ENCODE measurements at places on chromosomes 11 and 22.
A peak's percentile ranks its signal among the peaks of the same experiment; 100 is the strongest.

DNA sequence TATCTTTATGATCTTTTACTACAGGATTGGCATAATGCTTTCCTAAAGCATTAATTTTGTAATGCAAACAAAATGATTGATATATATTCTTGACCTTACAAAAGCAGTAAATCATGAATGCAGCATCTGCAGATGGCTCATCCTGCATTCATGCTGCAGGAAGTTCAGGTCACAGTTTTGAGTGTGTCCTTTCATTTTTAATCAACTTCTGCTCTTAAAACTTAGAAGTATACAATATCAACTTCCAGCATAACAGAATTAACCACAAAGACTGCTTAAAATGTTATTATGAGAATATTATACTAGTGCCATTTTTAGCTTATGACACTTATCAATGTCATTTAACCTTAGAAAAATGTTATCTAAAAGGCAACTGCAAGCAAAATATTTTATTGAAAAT, 54.0 kb downstream of the SLC36A4 start:
- no peak for DNase-seq

- DNase-seq: no peak
These were observed 1046.9 kb downstream of the BRD1 start for GRCh38 chr22:48780597-48781277.

GRCh38 chr22:24068717-24069297, 57.7 kb downstream of the CABIN1 start:
- no peak for DNase-seq

GRCh38 chr11:134734141-134734845, 322.3 kb upstream of the B3GAT1 start:
- DNase-seq: no peak

- no peak for DNase-seq
These were observed at the start of gene CREB3L1 for GRCh38 chr11:46277622-46278386. TSS of gene CREB3L1 (plus strand) at chr11:46277662. CDS start at chr11:46278112, 450 bp downstream.

GRCh38 chr22:22787786-22788459, 99.7 kb upstream of the IGLL5 start:
- peak; percentile 85 for DNase-seq

DNA sequence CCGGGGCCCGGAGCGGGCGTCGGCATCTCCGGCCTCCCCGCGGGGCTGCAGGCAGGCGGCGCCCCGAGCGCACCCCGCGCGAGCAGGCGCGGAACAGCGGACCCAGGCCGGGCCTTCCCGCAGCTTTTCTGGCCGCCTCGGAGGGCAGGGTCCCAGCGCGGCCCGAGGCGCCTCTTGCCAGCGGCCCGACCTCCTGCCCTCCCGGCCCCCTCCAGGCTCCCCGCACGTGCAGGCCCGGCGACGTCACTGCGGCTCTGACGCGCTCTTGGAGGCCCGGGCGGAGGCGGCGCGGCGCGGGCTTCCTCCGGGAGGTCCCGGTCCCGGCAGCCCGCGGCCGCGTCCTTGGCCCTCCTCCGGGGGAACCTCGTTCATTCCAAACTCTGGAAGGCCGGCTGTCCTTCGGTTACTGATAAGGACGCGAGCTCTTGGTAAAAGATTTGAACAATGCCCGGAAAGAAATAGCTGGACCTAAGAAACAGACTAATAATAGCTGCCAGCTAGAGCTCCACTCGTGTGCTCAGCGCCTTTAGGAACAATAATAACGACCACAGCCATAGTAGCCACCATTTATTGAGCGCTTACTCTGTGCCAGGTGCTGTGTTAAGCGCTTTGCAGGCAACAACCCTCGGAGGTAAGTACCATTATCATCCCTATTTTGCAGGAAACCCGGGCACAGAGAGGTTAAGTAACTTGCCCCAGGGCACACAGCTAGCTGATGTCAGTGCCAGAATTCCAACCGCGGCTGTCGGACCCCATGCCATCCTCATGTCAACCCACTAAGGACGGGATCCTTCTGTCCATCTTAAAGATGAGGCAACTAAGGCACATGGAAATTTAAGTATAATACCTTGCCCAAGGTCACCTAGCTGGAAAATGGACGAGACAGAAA, 39.1 kb upstream of the CREB3L1 start:
- peak; percentile 63 for DNase-seq

GRCh38 chr22:24437091-24437490, 9.7 kb downstream of the ADORA2A start:
- DNase-seq: no peak

- no peak for DNase-seq
These were observed 47.0 kb upstream of the PSMA1 start for GRCh38 chr11:14567064-14567651.

- DNase-seq: no peak
These were observed 3.3 kb downstream of the TCN2 start for GRCh38 chr22:30610299-30610698.

DNA sequence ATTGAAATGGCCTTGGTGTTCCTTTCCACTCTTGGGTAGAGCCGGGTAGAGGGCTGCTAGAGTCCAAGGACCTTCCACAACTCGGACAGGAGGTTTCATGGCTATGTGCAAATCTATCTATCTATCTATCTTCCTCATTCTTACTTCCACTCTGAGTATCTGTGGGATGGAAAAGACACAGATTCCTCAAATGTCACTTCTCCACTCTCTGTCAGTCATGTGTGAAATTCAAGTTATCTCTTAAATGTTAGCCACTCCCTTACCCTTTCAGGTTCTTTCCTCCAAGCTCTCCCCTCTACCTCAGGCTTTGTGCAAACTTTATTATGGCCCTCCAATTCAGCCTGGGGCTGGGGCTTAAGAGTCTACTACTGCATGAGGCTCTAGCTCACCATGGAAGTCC, 84.3 kb downstream of the GDPD4 start:
- DNase-seq: no peak

- DNase-seq: no peak
These were observed 235.0 kb downstream of the MIAT start for GRCh38 chr22:26892166-26893041.

DNA sequence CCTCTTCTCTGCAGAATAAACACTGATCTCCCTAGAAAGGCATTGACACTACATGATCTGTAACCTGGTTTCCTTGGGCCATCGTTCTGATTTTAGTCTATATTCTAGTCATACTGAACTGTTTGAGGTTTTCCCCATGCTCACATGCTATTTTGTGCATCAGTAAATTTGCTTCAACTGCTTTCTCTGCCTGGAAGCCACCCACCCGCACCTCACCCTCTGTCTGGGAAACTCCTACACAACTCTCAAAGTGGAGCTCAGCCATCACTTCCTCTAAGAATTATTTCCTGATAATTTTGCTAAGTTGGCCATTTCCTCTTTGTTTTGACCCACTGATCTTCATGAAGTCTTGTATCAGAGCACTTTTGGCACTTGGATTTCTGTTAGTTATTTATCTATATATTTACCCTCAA, 36.1 kb downstream of the MMP20 start:
- DNase-seq: no peak

DNA sequence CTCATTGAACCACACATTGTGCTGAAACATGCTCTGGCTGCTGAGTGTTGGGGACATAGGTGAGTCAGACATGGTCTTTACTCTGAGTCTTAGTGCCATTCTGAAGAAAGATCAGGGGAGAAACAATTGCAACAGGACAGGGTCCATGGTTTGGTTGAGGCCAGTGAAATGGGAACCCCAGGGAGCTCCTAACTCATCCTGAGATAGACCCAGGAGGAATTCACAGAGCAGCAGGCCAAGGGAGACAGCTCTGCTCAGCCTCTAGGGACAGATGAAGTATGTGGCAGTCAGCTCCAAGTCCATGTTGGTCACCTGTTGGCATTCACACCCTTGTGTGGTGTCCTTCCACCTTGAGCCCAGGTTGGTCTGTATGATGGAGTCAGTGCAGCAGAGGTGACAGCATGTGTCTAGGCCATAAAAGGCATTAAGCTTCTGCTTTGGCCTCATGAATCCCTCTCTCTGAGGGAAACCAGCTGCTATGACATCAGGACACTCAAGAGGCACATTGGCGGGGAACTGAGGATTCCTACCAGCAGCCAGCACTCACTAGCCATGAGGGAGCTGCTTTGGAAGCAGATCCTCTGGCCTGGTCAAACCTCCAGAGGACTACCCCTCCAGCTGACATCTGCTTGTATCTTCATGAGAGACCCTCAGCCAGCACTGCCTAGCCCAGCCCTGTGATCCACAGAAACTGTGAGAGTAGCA, 50.3 kb upstream of the MYEOV start:
- DNase-seq: no peak

DNA sequence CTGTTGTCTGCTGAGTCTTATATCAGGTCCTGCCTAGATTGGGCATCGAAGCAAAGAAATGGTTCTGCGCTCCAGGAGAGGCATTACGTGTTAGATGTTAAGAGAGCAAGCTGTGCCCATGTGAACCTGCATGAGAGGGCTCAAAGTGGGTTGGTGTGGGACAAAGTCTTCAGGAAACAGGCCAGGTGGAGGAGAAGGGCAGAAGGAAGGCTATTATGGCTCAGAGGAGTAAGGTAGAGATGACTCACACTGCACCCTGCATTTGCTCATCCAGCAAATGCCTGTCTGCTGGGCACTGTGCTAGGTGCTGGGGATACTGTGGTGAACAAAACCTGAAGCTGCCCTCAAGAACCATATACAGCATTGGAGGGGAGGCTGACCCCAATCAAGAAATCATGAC, 5.8 kb downstream of the USP35 start:
- DNase-seq: no peak

DNA sequence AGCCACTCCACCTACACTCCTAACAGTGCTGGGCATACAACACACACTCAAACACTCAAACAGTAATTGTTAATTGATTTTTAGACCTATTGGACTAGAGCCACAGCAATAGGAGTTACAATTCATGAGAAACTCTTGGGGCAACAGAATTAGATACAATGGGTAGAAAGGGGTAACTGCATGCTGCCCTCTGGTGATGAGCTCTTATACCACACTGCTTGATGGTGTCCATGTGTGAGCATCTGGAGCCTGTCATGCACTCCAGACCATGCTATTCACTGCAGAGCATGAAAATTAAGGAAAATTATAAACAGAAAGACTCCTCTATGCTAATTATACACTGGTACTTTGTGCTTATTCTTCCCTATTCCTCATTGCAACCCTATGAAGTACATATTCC, 975.5 kb upstream of the CCDC90B start:
- DNase-seq: no peak

- no peak for DNase-seq
These were observed 14.2 kb upstream of the PIK3C2A start for GRCh38 chr11:17221968-17222367.

DNA sequence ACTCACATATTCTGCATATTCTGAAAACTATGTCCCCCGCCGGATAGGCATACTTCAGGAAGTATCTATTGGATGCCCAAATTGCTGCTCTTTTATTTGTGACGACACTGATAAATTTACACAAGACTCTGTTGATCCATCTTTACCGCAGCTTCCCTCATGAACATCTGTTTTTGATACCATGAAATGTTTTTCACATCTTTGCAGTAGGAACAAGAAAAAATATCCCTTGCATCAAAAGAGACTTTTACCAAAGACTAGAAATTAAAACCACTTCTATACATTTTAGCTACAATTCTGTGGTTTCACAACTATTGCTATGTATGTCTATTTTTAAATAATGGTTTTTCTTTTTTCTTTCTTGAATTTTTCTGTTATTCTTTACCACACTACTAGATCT, 15.3 kb downstream of the POU2AF2 start:
- no peak for DNase-seq

DNA sequence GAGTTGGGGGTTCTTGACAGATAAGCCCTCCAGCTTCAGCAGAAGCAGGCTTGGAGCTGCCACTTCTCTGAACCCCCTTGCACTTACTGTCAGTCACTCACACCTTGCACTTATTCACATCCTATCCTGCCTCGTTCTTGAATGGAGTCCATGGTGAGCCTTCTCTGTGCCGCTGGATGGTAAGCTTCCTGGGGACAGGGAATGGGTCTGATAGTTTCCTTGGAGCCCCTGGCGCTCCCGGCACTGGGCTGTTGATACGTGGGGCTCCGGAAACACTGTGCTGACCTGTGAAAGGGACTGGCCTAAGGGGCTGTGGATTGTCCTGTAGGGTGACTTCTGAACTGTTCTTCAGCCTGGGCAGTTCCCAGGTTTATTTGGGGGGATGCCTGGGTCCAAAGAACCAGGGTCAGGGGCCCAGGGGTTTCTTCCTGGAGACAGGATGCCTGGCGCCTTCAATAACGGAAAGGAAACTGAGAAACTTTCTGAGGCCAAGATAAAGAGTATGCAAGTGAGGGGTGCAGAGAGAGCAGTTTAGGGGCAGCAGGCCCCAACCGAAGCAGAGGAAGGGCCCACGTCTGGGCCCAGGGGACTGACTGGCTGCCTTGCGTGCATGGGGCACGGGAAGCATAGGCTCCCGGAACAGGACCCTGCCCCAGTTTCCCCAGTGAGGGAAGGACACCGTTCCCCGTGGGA, 709 bp upstream of the ST3GAL4 start:
- no peak for DNase-seq

DNA sequence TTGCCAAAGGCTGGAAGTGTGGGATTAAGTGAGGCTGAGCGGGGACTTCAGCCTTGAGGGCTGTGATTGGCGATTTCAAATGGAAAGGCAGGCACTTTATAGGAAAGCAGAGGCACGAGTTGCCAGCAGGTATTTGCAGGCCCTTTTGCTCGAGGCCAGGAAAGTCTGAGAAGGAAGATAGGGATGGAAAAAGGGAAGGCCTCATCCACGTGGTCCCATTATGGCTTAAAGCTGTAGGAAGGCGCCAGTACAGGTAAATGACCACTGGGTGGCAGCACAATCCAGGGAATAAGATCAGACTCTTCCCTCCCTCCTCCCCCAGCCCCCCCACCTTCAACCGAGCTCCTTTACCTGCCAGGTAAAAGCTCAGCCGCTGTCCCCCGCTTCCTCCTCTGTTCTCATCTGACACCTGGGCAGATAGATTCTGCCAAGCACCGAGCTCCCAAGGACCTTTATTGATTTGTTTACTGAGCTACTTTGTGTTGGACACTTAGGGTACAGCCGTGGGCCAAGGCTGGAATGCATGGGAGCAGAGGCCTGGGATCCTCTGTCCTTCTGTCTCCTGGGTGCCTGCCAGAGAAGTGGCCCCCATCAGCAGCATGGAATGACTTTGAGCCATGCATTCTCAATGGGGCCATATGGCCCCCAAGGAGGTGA, 7.5 kb downstream of the P2RX3 start:
- peak; percentile 77 for DNase-seq

GRCh38 chr11:116792144-116792868, 627 bp upstream of the APOA5 start:
- DNase-seq: no peak

GRCh38 chr11:78666675-78667160, 92.1 kb upstream of the NARS2 start:
- DNase-seq: no peak

GRCh38 chr22:44394246-44395117, 81.7 kb upstream of the SHISAL1 start:
- DNase-seq: no peak

DNA sequence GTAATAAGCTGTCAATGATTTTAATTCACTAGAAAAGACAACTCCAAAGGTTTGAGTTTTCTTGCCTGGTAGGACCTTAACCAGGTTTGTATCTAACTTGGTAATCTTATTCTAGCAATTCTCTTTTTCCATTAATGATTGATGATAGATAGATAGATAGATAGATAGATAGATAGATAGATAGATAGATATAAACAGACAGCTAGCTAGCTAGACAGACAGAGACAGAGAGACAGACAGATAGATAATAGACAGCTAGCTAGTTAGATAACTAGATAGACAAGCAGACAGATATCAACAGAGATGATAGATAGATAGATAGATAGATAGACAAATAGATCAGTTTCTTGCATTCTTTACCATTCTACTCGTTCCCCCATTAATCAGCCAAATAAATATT, 15.3 kb downstream of the TMPRSS6 start:
- DNase-seq: no peak

GRCh38 chr22:44919691-44920090, 90.1 kb downstream of the PHF21B start:
- no peak for DNase-seq

- DNase-seq: no peak
These were observed 250.7 kb downstream of the LUZP2 start for GRCh38 chr11:24747275-24748251.

Data from HEK293T (cell line).